Caco-2 (cell line): ENCODE measurements at places on chromosomes 4 and X. TPM values are rescaled to one million over a fixed set of nuclear protein-coding genes. Genes with fewer than 3 reads are reported as not detected.
A peak's percentile ranks its signal among the peaks of the same experiment; 100 is the strongest.

DNA sequence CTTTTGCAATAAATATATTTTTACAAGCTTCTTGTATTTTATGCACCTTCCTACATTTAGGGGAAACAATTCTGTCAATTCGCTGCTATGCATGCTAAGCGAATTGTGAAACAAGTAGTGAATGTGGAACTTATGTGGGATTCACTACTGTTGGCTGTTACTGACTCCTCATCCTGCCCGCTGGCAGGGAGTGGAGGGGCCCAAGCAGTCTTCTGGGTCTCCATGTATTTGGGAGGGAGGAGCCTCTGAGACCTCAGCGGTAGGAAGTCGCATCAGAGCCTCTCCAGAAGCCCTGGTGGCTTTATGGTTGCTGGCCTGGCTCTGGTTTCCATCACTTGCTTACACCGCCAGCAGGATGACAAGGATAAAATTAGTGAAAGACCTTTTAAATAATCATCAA lies 3.7 kb upstream of the SETD7 start:
- no peak for DNase-seq

- no peak for DNase-seq
These were observed 23.4 kb upstream of the KIAA1210 start for GRCh38 chrX:119151051-119151380.

DNA sequence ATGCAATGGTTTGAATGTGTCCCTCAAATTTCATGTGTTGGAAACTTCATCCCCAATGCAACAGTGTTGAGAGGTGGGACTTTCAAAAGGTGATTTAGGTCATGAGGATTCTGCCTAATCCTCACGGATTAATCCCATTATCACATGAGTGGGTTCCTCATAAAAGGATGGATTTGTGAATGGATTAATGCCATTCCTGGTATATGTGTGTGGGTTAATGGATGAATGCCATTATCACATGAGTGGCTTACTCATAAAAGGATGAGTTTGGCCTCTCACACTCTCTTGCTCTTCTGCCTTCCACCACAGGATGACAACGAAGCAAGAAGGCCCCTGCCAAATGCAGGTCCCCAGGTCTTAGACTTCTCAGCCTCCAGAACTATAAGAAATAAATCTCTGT lies 30.5 kb upstream of the NEUROG2 start:
- no peak for DNase-seq

GRCh38 chr4:89661173-89661899 lies 175.6 kb downstream of the SNCA start:
- peak; percentile 11 for DNase-seq

GRCh38 chr4:1960170-1960825 lies 48.5 kb downstream of the NELFA start:
- no peak for DNase-seq

DNA sequence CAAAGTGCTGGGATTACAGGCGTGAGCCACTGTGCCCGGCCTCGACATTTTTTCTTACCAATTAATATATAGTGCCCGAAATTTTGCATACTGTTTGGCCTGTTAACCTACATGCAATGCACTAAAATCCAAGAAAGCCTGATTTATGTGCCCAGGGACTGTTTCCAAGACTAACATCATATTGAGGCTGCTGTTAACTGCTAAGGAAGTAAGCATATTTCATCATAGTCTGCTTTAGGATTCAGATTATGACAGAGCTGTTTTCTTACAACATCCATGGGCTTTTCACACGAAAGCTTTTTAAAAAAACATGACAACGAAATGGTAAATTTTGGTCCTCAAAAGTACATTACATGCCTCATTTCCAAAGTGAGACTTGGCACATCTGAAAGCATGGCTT lies 84.4 kb downstream of the STOX2 start:
- DNase-seq, result no peak

DNA sequence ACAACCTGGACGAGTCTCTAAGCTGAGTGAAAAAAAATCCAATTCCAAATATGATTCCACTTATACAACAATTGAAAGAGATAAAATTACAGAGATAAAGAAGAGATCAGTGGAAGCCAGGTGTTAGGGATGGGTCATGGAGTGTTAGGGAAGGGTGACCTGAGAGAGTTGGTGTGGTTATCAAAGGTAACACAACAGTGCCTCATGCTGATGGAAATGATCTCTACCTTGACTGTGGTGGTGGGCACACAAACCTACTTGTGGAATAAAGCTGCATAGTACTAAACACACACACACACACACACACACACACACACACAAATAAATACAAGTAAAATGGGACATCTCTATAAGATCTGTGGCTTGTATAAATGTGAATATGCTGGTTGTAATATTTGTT lies 26.0 kb downstream of the BEND2 start:
- no peak for DNase-seq

GRCh38 chr4:27087306-27088045 lies 226.8 kb downstream of the STIM2 start:
- DNase-seq, result no peak

DNA sequence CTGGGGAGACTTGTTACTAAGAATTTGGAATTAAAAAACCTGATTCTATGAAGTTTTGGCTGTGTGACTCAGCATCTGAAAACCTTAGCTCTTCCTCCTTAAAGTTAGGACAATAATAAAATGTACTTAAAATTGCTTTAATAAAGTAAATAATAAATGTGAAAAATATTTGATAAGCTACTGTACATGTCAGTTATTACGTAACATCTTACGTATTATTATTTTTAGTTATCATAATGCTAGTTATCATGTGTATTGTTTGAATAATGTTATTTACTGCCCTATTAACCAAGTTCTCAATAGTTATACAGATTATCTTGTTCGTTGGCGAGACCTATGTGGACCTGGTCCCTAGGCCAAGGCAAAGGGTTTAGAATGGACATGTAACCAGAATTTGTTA lies 449.2 kb upstream of the ADGRL3 start:
- no peak for DNase-seq

DNA sequence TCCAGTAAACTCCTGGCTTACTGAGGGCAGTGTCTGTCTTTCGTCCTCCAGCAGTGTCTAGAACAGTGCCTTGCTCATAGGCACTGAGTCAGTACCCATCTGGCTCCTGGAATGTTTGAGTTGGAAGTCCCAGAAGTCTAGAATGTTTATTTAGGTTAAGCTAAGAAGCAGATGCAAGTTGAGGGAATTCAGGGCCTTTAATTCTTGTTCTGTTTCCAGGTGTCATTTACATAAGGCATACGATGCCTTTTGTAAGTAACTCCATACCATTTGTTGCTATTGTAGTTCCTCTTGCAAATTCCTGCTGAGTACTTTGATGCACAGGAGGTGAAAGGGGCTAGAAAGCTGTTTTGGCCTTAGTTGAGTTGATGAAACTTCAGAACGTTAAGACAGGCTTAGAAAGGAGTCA lies 22.2 kb downstream of the ARHGAP10 start:
- no peak for DNase-seq

DNA sequence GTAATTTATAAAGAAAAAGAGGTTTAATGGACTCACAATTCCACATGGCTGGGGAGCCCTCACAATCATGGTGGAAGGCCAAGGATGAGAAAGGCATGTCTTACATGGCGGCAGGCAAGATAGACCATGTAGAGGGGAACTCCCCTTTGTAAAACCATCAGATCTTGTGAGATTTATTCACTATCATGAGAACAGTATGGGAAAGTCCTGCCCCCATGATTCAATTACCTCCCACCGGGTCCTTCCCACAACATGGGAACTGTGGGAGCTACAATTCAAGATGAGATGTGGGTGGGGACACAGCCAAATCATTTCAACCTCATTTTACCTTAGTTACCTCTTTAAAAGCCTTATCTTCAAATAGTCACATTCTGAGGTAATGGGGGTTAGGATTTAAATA lies 30.9 kb upstream of the ELOVL6 start:
- DNase-seq, result no peak

- no peak for DNase-seq
These were observed 4.4 kb downstream of the CDK16 start for GRCh38 chrX:47222751-47223350.

- no peak for DNase-seq
These were observed 210.0 kb upstream of the AGTR2 start for GRCh38 chrX:115960440-115961084.

DNA sequence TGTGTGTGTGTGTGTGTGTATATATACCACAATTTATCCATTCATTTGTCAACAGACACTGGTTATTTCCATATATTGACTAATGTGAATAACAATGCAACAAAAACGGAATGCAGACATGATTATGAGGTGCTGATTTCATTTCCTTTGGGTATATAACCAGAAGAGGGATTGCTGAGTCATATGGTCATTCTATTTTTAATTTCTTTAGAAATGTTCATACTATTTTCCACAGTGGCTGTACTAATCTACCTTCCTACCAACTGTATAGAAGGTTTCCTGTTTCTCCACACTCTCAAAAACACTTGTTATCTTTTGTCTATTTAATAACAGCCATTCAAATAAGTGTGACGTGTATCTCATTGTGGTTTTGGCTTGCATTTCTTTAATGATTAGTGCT lies 269.9 kb downstream of the OPHN1 start:
- DNase-seq, result no peak

DNA sequence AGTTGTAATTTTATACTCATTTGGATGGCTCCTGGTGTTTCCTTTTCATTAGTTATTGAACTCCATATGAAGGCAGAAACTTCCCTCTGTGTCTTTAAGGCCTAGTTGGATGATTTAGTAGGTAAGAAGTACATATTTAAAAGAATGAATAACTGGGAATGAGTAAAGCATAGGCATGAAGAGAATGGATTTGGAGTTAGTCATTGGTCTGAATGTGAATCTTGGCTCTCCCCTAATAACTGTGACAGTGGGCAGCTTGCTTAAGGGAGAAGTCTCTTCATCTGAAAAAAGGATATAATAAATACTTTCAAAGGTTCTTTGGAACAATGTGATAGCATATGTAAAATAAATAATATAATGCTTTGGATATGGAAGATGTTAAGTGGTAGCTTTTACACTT lies 13.2 kb downstream of the SNX25 start:
- DNase-seq, result no peak

GRCh38 chr4:1632109-1633104 lies 51.7 kb downstream of the FAM53A start:
- DNase-seq, result no peak

- no peak for DNase-seq
These were observed 13.2 kb downstream of the FRMD7 start for GRCh38 chrX:132114607-132115006.

- no peak for DNase-seq
These were observed 24.2 kb upstream of the IRF2 start for GRCh38 chr4:184498598-184498997.

- DNase-seq, result no peak
These were observed 201.5 kb downstream of the TBX22 start for GRCh38 chrX:80216086-80216485.

DNA sequence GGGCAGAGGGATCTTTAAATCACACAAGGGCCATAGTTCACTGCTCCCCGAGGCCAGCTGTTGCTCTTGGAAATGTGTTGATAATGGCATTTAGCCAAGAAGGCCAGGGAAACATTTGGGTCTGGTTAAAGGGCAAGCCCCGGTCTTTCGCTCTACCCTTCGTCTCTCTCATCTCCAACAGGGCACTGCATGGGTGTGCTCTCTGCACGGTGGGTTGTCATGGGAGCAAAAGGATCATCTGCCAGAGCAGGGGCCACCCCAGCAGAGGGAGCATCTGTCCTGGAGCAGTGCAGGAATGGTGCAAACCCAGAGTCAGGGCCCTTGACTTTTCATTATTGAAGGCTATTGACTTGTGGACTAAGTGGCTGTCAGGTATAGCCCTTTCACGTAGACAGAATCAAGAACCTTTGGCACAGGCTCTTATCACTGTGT lies 22.7 kb upstream of the PGRMC2 start:
- DNase-seq, result peak; percentile 26

- DNase-seq, result no peak
These were observed 82.3 kb downstream of the NEK1 start for GRCh38 chr4:169530048-169530447.

DNA sequence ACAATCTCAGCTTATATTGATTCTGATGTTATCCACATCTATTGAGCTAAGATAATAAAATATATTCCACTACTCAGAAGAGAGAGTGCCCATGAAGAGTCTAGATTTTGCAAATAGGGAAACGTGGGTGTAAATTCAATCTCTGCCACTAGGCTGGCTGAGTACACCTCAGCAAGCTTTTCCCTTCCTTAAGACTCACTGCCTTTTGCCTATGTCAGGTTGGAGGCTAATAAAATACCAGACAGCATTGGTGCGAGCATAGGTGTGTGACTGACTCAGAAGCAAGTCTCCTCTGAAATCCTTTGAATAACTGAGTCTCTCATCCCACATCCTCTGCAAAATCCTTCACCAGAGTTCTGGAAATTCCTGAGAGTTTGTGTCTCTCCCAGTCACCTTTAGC lies 405.4 kb upstream of the CPEB2 start:
- DNase-seq, result no peak

DNA sequence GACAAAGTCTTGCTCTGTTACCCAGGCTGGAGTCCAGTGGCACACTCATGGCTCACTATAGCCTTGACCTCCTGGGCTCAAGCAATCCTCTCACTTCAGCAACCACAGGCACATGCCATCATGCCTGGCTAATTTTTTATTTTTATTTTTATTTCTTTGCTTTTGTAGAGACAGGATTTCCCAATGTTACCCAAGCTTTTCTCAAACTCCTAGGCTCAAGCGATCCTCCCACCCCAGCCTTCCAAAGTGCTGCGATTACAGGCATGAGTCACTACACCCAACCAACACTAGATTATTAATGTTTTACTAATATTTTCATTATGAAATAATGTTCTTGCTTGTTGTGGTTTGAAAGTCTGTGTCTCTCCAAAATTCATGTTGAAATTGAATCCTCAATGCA lies 5.2 kb upstream of the ACTRT1 start:
- DNase-seq, result no peak

DNA sequence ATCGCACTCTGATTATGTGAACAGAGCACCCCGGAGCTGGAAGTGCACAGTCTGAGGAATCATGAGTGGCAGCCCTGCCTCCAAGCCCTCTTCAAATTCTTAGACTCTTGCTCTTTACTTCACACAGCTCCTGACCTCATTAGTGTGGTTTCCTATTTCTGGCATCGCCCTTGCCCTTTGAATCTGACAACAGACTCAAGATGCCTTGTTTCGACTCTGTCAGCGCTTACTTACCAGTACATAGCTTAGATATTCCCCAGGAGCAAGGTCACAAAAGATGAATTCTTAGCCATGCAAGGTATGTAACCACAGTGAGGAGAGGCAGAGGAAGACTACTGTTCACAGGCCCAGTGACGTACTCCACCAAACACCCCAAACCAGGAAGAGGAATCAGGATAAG lies 167.2 kb downstream of the KDR start:
- DNase-seq, result no peak

The SLC6A14 gene
- 0.12 TPM in 1 of 2 replicates, not detected in the other for total RNA-seq

The SPIN2A gene
- total RNA-seq, result 0.91 and 1.6 TPM in 2 replicates

The DMRTC1B gene
- total RNA-seq, result not detected in 2 replicates

The GLRA3 gene
- total RNA-seq, result not detected in 2 replicates

The HAUS7 gene
- total RNA-seq, result 34.0 and 36.9 TPM in 2 replicates

The ZDHHC15 gene
- not detected in 2 replicates for total RNA-seq

The EPHA5 gene
- total RNA-seq, result 0.11 and 0.26 TPM in 2 replicates

The PLS3 gene
- 211 and 213 TPM in 2 replicates for total RNA-seq

The SGCB gene
- total RNA-seq, result 6.5 and 7.2 TPM in 2 replicates

The TMEM128 gene
- total RNA-seq, result 14.4 and 19.0 TPM in 2 replicates

The TCEAL2 gene
- not detected in 2 replicates for total RNA-seq

The NEUROG2 gene
- not detected in 2 replicates for total RNA-seq

The RS1 gene
- 0.09 TPM in 1 of 2 replicates, not detected in the other for total RNA-seq
